ENCODE measurements at places on chromosomes 11 and 22.

DNA sequence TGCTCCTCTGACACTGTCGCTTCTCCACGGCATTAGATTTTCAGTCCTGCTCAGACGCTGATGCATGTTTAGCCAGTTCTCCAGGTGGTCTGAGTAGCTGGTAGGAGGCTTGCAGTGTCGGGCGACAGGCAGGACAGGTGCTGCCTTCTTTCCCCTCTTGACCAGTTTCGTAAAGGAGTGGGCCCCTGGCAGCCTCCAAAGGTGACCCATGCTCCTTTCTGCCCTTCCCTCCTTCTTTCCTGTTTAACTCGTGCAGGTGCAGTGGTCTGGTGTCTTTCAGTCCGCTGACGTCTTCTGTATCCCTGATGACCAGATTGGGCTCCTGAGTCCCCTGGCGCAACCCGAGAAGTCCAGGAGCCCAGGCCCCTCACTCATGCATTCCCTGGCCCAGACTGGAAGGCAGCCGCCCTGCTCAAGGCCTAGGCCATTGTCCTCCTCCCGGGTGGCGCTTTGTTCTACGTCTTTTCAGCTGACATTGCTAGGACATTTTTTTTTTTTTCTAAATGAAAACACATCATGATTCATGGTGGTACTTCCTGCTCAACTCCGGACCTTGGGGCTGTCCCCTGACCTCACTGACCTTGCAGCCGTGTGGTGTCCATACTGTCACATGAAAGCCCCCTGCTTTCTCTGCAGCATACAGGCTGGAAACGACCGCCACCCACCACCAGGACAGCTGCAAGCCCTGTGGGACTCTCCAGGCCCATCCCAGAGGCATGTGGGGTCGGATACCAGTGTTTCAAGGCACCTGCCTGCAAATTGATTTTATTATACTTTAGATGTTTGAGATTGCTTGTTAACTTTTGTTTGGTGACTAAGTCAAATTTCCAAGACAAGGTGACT lies 25.5 kb upstream of the TXNRD2 start:
- DNase-seq: no peak

GRCh38 chr22:19341500-19341899 lies 50.0 kb upstream of the CLTCL1 start:
- DNase-seq: no peak

DNA sequence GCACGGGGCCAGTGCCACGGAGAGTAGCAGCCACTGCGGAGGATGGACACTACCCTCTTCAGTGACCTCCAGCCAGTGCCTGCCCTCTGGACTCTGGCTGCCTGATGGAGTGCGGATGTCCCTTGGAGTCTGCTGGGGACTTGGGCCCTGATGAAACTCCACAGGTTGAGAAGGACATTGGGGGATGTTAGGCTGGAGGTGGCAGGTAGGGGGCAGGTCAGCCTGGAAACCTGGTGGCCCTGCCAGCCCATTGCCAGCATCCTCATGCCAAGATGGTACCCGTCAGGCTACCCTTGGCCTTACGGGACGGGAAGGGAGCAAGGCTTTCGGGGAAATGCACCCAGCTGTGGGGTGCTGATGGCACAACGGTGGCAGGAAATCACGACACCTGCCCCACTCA lies 4.0 kb downstream of the CABP7 start:
- no peak for DNase-seq

DNA sequence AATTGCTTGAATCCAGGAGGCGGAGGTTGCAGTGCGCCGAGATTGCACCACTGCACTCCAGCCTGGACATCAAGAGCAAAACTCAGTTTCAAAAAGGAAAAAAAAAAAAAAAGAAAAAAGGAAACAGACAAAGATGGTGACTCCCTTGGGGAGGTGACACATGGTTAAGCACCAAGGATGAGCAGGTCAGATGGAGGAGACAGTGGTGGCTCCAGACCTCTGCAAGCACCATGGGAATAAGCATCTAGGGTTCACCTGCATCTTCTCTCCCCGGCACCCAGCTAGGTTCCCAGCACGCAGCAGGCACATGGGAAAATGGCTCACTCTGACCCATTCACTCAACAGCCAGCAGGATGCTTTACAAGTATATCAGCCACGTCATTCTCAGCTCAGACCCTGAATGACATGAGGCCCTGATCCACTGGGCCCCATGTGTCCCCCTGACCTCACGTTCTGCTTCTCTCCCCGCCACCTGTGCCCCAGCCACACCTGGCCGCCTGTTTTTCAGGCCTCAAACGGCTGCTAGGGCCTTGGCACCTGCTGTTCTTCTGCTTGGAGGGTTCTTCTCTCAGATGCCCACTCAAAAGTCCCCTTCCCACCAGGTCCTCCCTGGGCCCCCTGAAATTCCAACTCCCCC lies 24.2 kb downstream of the A4GALT start:
- DNase-seq: no peak

GRCh38 chr11:126898802-126899201 lies 101.8 kb downstream of the KIRREL3 start:
- no peak for DNase-seq

DNA sequence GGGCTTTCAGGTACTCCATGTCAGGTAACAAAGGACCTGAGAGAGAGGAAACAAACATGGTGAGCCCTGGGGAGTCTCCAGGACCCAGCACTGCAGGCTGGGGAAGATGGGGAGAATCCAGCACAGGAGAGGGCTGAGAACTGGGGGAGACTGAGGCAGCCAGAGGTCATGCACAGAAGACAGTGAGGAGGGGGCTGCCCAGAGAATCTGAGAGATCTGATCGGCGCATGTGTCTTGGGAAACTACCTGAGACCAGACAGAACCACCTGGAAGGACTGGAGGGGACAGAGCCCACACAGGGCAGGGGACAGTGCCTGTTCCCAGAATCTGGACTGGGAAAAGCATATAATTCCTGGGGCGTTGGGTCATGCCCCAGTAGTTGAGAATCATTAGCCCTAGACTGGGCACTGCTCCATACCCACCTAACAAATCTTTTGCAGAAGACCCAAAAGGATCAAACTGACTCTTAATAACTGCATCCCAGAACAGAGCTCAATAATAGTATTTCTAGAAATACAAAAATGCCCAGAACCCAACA lies 20.0 kb upstream of the COMT start:
- no peak for DNase-seq

Data from stimulated activated CD8-positive, alpha-beta memory T cell treated with anti-CD3 and anti-CD28 coated beads, Interleukin-2, amount 100 ng/mL, for 1 hour (primary cell).